ENCODE measurements at places on chromosomes 11 and 22. TPM values are rescaled to one million over a fixed set of nuclear protein-coding genes. Genes with fewer than 3 reads are reported as not detected.

DNA sequence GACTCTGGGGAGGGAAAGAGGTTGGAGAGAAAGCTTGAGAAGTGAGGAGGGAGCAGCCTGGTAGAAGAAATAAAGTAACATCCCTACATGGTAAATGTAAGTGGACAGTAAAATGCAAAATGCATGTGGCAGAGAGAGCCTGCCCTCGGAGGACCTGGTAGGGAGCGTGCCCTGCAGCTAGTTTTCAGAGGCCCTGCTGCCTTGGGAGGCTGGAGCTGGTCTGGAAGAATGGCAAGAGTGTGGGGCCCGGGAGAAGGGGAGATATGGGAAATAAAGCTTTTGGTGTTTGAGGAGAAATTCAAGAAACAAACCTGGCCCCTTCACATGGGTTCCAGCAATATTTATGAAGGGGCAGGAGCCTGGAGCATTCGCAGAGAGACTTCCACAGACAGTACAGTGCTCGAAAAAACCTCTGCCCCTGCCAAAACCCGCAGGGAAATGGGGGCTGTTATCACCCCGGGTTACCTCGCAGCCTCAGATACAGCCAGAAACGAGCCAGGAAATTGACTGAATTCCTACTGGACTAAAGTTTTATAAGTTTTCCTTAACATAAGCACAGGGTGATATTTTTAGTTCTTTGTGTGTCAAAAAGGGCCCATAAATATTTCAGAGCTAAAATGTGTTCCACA is 363.0 kb downstream of the TENM4 start:
- no peak for DNase-seq
- no peaks in the 10 kb centered on the region for H3K4me1 ChIP-seq
- H3K27me3 ChIP-seq, result no peaks in the 10 kb centered on the region
- no peak overlapping the region for H3K4me3 ChIP-seq
- H3K27ac ChIP-seq, result no peak overlapping the region

GRCh38 chr11:19674836-19675235 is 37.8 kb upstream of the NAV2 start:
- H3K27me3 ChIP-seq, result peaks cover 6% of the 10 kb centered on the region
- no peak overlapping the region for H3K4me3 ChIP-seq
- no peak for DNase-seq
- no peaks in the 10 kb centered on the region for H3K4me1 ChIP-seq

RIC3 gene
- 2.3 TPM for total RNA-seq

- no peak for DNase-seq
- peaks cover 10% of the 10 kb centered on the region for H3K27me3 ChIP-seq
- H3K4me1 ChIP-seq, result no peaks in the 10 kb centered on the region
- no peak overlapping the region for H3K27ac ChIP-seq
Observed at GRCh38 chr11:57359896-57360690, 20.9 kb downstream of the PRG3 start.

- H3K27ac ChIP-seq, result no peak overlapping the region
- H3K36me3 ChIP-seq, result no peaks in the 10 kb centered on the region
- H3K4me3 ChIP-seq, result no peak overlapping the region
- no peaks in the 10 kb centered on the region for H3K27me3 ChIP-seq
Observed at GRCh38 chr11:132683602-132684001, 848.7 kb downstream of the OPCML start.

DNA sequence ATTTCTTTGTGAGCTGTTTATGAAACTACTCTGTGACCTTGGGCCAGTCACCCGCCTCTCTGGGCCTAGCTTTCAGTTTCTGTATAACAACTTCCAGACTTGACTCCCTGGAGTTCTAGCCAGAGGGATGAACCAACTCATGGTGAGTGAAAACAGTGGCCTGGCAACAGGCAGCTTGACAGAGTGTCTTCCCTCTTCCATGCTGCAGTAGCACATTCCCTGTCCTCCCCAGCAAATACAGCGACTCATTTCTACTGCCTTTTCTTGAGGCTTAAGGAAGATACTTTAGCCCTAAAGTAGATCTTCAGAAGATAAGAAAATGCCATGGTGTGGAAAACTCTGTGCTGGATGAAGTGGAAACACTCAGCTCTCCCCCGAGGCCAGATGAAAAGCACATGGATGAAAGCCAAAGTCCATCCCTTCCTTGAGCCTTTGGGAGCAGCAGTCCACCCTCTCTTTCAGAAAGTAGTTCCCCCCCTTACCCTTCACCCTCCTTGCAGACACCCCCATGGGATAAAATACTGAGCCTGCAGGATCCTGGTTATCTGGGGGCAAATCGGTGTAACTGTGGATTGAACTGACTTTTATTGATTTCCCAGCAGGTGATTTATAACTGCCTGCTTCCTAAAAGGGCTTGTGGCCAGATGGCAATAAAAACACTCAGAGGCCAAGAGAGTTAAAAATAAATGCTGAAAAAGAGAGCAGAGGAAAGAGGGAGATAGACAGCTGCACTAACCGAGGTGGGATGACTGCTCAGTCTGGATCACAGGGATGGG is 24.1 kb downstream of the IRAG1 start:
- no peak overlapping the region for H3K4me3 ChIP-seq
- no peak overlapping the region for H3K27ac ChIP-seq
- H3K36me3 ChIP-seq, result no peaks in the 10 kb centered on the region
- peaks cover 20% of the 10 kb centered on the region for H3K27me3 ChIP-seq

DNA sequence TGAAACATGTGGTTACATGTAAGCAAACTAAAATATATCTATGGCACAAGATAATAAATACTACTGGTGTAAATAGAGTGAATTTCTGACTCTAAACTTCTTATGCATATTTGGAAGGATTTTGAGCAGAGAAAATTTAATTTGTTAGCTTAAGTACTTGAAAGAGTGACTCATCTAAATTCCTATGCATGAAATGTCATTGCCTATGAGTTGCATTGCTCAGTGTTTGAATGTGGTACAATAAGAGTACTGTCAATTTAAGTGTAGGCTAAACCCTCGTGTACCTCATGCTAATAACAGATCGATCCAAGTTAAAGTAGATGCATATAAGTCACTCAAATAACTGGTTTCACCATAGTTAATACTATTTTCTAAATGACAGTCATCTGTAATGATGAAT is 5.3 kb upstream of the CARD18 start:
- H3K27me3 ChIP-seq, result peaks cover 2% of the 10 kb centered on the region
- no peaks in the 10 kb centered on the region for H3K4me1 ChIP-seq
- no peak overlapping the region for H3K27ac ChIP-seq

GRCh38 chr11:34192481-34193401 is 87.3 kb downstream of the NAT10 start:
- H3K4me1 ChIP-seq, result peaks cover 20% of the 10 kb centered on the region
- no peak overlapping the region for H3K4me3 ChIP-seq
- DNase-seq, result no peak
- peaks cover 25% of the 10 kb centered on the region for H3K36me3 ChIP-seq

PATE4 gene
- not detected for total RNA-seq

MSANTD2 gene
- 10.5 TPM for total RNA-seq

DNA sequence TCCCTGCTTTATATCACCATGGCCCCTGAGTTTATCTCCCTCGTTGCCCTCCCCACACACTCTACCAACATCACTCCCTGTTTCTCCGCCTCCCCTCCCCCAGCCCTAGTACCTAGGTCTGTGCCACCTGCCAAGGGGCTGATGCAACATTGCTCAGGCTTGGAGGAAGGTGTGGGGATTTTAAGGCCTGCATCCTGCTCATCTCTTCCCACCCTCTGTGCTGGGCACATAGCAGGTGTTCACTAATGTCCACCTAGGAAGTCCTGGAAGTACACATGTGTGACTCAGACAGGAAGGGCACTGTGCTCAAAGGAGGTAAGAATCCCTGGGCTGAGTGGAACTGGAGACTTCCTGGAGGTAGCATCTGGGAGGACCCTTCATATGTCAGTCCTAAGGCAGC is 37.0 kb downstream of the PDE2A start:
- no peaks in the 10 kb centered on the region for H3K4me1 ChIP-seq
- H3K27me3 ChIP-seq, result peaks cover 16% of the 10 kb centered on the region
- H3K36me3 ChIP-seq, result no peaks in the 10 kb centered on the region
- H3K27ac ChIP-seq, result no peak overlapping the region
- no peak overlapping the region for H3K4me3 ChIP-seq

GRCh38 chr22:37045958-37046357 is 5.6 kb upstream of the KCTD17 start:
- H3K36me3 ChIP-seq, result no peaks in the 10 kb centered on the region
- H3K27ac ChIP-seq, result no peak overlapping the region
- H3K4me3 ChIP-seq, result no peak overlapping the region
- H3K4me1 ChIP-seq, result peaks cover 11% of the 10 kb centered on the region
- no peaks in the 10 kb centered on the region for H3K27me3 ChIP-seq

CBX7 gene
- total RNA-seq, result 11.8 TPM

DNA sequence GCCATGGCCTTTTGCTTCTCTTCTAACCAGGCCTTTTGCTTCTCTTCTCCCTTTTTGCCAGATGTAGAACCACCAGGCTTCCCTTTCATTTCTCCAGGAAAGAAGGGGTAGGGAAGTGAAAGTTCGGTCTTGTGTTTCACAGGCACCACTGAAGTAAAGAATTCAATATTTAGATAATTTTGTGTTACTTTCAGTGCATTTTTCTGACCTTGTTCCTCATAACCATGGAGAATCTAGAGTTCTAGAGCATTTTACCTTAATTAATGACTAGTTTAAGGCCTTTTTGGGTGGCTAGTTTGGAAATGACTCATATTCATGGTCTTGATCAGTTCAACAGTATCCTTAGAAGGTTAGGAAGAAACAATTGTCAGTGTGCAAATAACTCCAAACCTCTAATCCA is 22.7 kb downstream of the GRAMD1B start:
- H3K4me1 ChIP-seq, result peaks cover 86% of the 10 kb centered on the region
- DNase-seq, result no peak
- H3K27ac ChIP-seq, result peak overlapping the region; percentile 89
- H3K36me3 ChIP-seq, result peaks cover 71% of the 10 kb centered on the region
- H3K4me3 ChIP-seq, result no peak overlapping the region
